ENCODE measurements at places on chromosomes 3 and 15. TPM values are rescaled to one million over a fixed set of nuclear protein-coding genes. Genes with fewer than 3 reads are reported as not detected.
A peak's percentile ranks its signal among the peaks of the same experiment; 100 is the strongest.

DNA sequence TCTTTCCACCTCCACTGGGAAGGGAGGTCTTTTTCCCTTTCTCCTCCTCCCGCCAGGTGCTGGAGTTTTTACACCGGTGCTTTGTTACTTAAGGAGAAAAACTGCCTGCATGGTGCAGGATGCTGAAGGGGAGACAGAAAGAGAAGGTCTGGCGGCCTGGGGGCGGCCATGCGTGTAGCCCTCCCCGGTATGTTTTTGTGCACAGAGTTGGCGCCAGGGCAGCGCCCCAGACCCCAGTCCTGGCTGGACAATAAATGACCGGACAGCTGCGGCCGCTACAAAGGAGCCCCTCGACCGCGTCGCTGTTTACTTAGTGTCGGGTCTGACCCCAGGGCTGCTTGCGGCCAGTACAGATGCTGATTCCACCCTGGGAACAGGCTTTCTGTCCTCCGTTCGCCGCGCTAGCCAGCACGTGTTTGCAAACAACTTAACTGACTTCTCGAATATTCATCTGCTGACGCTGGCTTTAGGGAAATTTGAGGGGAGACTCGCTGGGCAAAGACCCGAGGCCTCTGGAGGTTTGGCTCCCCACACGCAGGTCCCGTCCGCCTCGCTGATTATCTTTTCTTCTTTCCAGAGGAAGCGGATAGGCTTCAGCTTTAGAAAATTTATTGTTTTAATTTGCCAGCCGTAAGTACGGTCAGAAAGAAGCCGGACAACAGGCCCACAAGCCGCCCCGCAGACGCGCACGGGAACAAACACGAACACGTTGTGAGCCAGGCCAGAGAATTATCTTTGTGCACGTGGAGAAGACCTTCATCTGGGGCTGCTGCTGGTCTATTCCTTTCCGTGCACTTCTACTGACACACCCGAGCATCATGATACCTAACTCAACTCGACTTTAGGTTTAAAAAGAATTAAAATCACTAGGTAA lies 46.9 kb downstream of the ZIC4 start:
- H3K27ac ChIP-seq = no peak overlapping the region
- peaks cover 31% of the 10 kb centered on the region for H3K27me3 ChIP-seq
- no peak overlapping the region for H3K4me3 ChIP-seq
- no peaks in the 10 kb centered on the region for H3K4me1 ChIP-seq
- no peaks in the 10 kb centered on the region for H3K36me3 ChIP-seq

DNA sequence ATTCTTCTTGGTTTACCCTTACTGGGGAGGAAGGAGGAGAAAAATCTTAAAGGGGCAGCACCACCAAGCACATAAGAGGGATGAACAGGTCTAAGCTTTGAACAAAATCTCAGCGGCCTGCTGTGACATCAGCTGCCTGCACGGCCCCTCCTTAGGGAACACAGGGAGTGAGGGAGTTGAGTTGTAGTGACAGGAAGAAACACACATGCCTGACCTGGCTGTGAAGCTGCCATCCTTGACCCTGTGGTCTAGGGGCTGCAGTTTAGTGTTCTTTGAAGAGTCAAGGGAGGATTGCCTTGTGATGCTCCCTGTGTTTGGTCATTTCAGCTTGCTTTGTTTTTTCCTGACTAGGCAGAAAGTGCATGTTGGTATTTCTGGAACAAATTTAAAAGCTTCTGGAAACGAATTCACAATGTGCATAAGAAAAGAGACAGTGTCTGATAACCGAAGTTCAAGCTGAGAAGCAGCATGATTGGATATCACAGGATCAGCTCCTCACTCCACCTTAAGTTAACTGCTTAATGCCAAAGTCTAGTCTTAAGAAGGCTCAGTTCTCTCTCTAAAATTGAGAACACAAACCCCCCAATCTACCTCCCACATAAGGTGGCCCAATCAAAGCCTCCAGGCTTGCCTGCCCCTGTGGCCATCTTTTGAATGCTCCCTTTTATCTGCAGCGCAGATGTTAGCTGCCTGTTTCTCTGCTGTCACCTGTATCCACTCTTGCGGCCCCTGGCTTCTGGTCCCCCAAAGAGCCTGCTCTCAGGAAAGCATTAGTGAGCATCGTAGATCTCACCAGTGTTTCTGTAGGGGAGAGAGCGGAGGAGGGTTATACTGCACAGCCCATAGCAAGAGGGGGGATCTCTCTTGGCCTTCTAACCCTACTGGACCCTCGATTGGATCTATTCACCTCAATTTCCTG lies 82.2 kb downstream of the SCN11A start:
- no peaks in the 10 kb centered on the region for H3K4me1 ChIP-seq
- H3K27me3 ChIP-seq = no peaks in the 10 kb centered on the region
- H3K27ac ChIP-seq = no peak overlapping the region
- H3K4me3 ChIP-seq = no peak overlapping the region

DNA sequence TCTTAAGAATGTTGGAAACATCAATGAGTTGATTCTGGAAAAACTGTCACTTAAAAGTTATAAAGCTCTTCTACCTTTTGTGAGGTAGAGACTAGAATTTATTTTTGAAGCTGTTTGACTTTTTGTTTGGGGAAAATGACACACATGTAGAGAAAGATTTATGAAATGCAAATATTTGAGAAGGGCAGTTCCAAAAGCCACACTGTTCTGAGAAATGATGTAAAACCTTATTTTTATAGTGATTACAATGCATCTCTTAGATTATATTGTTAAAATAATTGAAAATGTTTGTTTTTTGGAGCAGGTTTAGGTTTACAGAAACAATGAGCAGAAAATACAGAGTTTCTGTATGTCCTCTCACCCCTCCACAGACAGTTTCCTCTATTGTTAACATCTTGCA lies 116.1 kb upstream of the CMC1 start:
- no peak overlapping the region for H3K27ac ChIP-seq
- H3K4me3 ChIP-seq = no peak overlapping the region
- no peaks in the 10 kb centered on the region for H3K27me3 ChIP-seq
- H3K36me3 ChIP-seq = no peaks in the 10 kb centered on the region
- no peaks in the 10 kb centered on the region for H3K4me1 ChIP-seq

GRCh38 chr3:159263750-159264553 lies 462.1 kb downstream of the MFSD1 start:
- H3K27me3 ChIP-seq = no peaks in the 10 kb centered on the region
- H3K4me1 ChIP-seq = no peaks in the 10 kb centered on the region
- no peak overlapping the region for H3K27ac ChIP-seq
- peak; percentile 10 for DNase-seq
- H3K4me3 ChIP-seq = no peak overlapping the region

DNA sequence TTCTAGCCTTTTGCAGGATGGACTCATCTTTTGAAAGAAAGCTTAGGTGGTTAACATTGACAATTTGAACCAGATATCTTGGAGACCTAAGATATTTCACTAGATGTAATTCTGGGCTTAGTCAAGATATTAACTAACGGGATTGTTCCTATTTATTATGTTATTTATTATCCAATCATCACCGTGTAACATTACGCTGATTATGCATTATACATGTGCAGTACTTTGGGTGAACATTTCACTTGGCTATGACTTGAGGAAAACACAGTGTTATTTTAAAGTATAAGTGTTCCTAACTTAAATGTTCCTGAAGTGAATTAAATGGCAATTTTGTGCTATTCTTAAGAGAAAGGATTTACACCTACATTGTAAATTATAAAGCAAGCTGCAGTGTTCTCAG lies 574.5 kb upstream of the KCNMB2 start:
- H3K36me3 ChIP-seq = no peaks in the 10 kb centered on the region
- H3K4me1 ChIP-seq = no peaks in the 10 kb centered on the region
- no peak overlapping the region for H3K27ac ChIP-seq

GRCh38 chr3:127286571-127287140 lies 1.2 kb downstream of the PRR20G start:
- no peaks in the 10 kb centered on the region for H3K4me1 ChIP-seq
- H3K36me3 ChIP-seq = no peaks in the 10 kb centered on the region
- no peak overlapping the region for H3K27ac ChIP-seq
- H3K4me3 ChIP-seq = no peak overlapping the region
- DNase-seq = no peak
- no peaks in the 10 kb centered on the region for H3K27me3 ChIP-seq

GRCh38 chr3:128539376-128539775 lies 46.4 kb upstream of the GATA2 start:
- no peaks in the 10 kb centered on the region for H3K36me3 ChIP-seq
- H3K4me3 ChIP-seq = no peak overlapping the region
- H3K27me3 ChIP-seq = no peaks in the 10 kb centered on the region
- H3K27ac ChIP-seq = no peak overlapping the region

DNA sequence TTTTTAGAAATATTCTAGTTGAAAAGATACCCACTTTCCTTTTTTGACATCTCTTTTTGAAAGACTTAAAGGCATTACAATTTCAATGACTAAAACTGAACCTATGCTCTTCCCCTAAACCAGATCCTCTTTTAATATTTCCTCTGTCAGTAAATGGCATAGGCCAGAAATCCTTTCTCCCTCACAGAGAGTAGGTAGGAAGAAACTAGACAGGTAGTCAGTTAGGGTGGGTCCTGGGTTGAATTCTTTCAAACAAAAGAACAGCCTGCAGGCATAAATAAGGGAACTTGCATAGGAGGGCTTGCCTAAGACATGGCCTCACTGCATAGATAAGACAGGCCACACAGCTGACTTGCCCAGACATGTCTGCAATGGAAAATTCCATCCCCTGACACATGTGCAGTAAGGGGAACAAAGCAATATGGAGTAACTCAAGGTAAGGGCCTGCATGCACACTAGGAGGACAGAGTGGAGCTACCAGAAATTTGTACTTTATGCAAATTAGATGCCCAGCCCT lies 23.1 kb downstream of the PLSCR5 start:
- H3K27me3 ChIP-seq = no peaks in the 10 kb centered on the region
- no peaks in the 10 kb centered on the region for H3K4me1 ChIP-seq
- H3K36me3 ChIP-seq = no peaks in the 10 kb centered on the region

GRCh38 chr3:72214066-72214951 lies 429.4 kb upstream of the PROK2 start:
- no peak for DNase-seq
- H3K27ac ChIP-seq = no peak overlapping the region
- no peaks in the 10 kb centered on the region for H3K27me3 ChIP-seq
- H3K4me1 ChIP-seq = no peaks in the 10 kb centered on the region
- no peaks in the 10 kb centered on the region for H3K36me3 ChIP-seq
- H3K4me3 ChIP-seq = no peak overlapping the region

- no peak for DNase-seq
- H3K27me3 ChIP-seq = no peaks in the 10 kb centered on the region
- no peaks in the 10 kb centered on the region for H3K36me3 ChIP-seq
- H3K4me1 ChIP-seq = no peaks in the 10 kb centered on the region
- no peak overlapping the region for H3K27ac ChIP-seq
- no peak overlapping the region for H3K4me3 ChIP-seq
Measured at GRCh38 chr15:66919421-66919820, 146.0 kb upstream of the SMAD3 start.

DNA sequence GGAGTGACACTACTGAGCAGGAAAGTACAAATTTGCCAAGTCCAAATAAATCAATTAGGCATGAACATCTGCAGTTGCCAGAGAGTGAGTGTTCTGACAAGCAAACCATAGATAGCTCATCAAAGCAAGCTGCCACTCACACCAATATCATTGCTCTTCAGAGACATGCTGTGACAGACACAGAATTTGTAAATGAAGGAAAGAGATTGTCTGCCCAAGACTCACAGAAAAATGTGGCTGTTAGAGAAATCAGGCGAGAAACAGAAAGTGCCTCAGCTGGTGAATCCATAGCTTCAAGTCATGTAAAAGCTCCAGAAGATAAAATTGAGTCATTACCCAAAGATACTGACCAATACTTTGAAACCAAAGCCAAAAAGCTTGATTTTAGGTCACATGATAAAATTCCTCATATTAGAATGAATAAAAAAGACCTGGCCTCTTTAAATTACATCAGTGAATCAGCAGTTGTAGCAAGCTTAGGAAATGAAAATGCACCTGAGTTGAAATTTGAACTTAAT lies 50.8 kb downstream of the CRYBG3 start:
- no peaks in the 10 kb centered on the region for H3K27me3 ChIP-seq
- no peaks in the 10 kb centered on the region for H3K4me1 ChIP-seq
- H3K36me3 ChIP-seq = no peaks in the 10 kb centered on the region
- DNase-seq = no peak
- H3K4me3 ChIP-seq = no peak overlapping the region

DNA sequence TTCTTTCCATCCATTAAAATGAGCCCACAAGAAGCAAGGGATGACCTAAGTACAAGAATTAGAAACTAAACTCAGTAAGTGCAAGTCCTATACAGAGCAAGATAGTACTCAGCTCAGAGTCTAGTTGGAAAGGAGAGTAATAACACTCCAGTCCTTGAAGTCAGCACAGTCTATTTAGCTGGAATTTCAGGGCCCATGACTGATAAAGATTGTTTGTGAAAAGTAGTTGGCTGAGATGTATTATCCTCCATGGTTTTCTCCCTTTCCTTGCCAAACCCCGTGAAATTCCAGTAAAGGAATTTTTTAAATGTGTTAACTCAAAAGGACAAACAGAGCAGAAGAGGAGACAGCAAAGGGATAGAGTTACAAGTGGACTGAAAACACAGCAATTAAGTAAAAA lies 127.2 kb upstream of the STT3B start:
- H3K27ac ChIP-seq = no peak overlapping the region
- no peaks in the 10 kb centered on the region for H3K36me3 ChIP-seq
- no peak for DNase-seq
- no peak overlapping the region for H3K4me3 ChIP-seq
- no peaks in the 10 kb centered on the region for H3K27me3 ChIP-seq

DNA sequence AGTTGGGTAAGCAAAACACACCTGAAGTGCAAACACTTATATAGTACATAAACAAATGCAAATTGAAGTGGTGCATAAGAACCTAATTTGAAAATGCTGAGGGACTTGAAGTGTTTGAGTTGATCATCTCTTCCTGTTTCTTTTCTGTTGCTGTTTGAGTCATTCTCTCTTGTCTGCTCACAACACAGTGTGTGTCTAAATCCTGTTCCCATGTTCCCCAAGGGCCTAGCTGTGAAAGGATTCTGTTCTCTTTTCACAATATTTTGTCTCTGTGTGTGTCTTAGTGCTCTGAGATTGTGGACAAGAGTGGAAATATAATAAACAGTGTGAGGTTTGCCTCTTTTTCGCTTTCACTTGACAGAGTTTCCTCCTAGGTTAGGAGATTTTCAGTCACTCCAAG lies 6.1 kb downstream of the CD96 start:
- peaks cover 22% of the 10 kb centered on the region for H3K4me1 ChIP-seq
- peaks cover 15% of the 10 kb centered on the region for H3K36me3 ChIP-seq
- H3K27me3 ChIP-seq = no peaks in the 10 kb centered on the region
- DNase-seq = no peak
- peak overlapping the region; percentile 23 for H3K4me3 ChIP-seq
- peak overlapping the region; percentile 93 for H3K27ac ChIP-seq

GRCh38 chr15:75347222-75348033 lies 589 bp downstream of the NEIL1 start:
- DNase-seq = peak; percentile 78
- no peaks in the 10 kb centered on the region for H3K36me3 ChIP-seq
- H3K4me3 ChIP-seq = peak overlapping the region; percentile 66
- H3K27me3 ChIP-seq = no peaks in the 10 kb centered on the region

- H3K27me3 ChIP-seq = no peaks in the 10 kb centered on the region
- DNase-seq = no peak
- H3K4me1 ChIP-seq = peaks cover 6% of the 10 kb centered on the region
- no peak overlapping the region for H3K27ac ChIP-seq
Measured at GRCh38 chr3:187783098-187783497, 37.8 kb upstream of the BCL6 start.

Gene RTP2
- total RNA-seq = not detected

Gene UBAP1L
- total RNA-seq = 8.0 TPM

Gene TRH
- not detected for total RNA-seq

Gene HYKK
- total RNA-seq = not detected

Gene ZNF717
- total RNA-seq = 8.0 TPM

Gene DLEC1
- 7.0 TPM for total RNA-seq

Gene TRIM69
- 14.2 TPM for total RNA-seq

Gene C3orf33
- total RNA-seq = 0.88 TPM
